ENCODE measurements at places on chromosomes 4 and X.

- DNase-seq = no peak
Measured at GRCh38 chr4:93748373-93749291, 79.9 kb upstream of the ATOH1 start.

DNA sequence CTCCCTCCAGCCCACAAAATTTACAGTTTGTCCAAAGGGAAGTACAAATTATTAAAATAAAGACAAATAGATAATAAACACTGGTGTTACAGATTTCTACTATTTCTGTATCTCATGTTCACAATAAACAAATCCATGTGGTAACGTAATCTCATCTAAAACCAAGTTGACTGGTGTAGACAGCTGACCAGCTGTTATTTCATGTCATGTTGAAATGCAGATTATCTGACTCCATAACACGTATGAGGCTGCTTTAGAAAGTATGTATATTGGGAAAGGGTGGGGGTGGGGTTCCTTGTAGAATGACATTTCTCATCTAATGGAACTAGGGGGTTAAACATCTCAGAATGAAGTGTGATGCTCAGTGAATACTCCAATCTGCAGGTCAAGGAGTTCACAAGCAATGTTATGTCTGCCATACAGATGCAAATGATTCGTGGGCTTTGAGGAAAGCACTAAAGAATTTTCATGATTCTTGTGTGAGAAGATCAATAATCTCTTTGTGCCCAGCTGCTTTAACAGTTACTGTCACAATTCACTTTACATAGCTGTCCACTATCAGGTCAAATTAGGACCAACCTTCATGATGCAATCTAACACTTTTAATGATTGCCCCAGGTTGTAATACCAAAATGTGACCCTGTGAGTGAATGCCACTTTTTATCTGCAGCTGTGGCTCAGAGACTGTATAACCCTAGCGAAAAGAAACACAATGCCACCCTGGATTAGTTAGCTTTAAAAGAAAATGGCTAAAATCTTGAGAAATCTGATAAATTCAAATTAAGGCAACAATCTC, 114.0 kb downstream of the ENOX2 start:
- no peak for DNase-seq

DNA sequence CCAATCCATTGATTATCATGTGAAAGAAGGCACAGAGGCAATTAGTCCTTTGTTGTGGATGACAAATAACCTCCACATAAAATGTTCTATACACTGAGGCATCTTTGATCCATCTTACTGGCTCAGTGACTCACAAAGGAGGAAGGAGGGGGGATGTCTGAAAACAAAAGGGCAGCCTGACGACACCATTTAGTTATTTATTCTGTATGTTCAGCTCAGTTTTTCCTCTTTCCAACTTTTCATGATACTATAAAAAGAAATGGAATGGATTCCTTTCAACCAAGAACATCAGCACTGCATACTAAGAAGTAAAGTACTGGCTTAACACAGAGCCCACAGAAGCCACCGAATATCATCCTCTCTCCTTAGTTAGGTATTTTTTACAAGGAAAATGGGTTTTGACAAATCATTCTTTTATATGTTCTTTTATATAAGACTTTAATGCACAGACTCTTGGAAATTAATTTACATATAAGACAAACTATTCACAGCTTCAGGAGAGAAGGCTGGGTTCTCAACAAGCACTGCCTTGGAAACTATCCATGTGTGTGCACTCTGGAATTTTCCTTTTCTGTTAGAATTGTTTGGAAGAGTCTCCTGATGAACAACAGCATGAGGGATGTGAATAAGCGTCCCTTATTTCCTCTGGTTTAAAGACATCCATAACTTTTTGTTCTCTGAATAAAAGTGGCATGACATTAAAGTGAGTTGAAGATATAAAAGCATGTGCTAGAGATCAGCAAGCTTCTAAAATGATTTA, 135.6 kb downstream of the TSPAN5 start:
- peak; percentile 94 for DNase-seq

DNA sequence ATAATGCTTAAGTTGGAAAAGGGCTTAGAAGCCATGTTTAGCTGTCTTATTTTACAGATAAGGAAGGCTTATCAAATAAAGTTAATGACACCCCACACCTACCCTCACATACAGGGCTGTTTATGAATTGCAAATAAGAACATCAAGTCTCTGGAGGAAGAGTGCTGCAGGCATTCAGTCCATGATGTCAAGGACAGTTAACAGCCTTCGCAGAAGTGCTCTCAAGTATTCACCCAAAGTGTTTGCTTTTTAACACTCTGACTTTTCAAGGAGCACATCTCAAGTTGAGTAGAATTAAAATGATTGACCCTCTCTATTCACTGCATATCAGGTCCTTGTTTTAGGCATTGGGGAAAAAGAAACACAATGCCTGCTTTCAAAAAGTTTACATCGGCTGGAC, 328.7 kb downstream of the LDB2 start:
- no peak for DNase-seq

- DNase-seq = no peak
Measured at GRCh38 chr4:57129477-57129876, 19.3 kb upstream of the IGFBP7 start.

All from foreskin fibroblast (primary cell).